ENCODE measurements at places on chromosomes 5 and 9. TPM values are rescaled to one million over a fixed set of nuclear protein-coding genes. Genes with fewer than 3 reads are reported as not detected.

The TAF11L14 gene
- polyA plus RNA-seq, result not detected

The ADGRD2 gene
- polyA plus RNA-seq, result not detected

The CDKN2B gene
- polyA plus RNA-seq, result 0.88 TPM

DNA sequence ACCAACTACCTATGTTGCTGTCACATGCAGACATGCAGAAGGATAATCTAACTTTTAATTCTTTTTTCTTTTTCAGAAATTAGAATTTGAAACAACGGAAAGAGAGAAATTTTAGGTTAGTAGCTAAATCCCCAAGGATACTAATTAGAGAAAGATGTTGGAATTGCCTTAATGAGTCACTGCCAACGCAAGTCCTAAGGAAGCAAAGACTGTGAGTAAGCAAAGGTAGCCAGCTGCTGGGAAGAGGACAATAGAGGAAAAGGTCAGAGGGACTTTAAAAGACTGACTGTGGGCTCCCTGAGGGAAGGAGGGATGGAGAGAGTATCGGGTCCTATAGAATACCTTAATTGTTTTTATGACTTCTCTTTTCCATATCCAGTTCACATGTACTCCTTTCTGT lies 461.9 kb upstream of the PAPPA start:
- DNase-seq, result no peak

GRCh38 chr9:974996-975739 lies 1.3 kb upstream of the DMRT3 start:
- DNase-seq, result no peak

- DNase-seq, result no peak
Observed at GRCh38 chr5:137136991-137137632, 362.0 kb downstream of the SPOCK1 start.

DNA sequence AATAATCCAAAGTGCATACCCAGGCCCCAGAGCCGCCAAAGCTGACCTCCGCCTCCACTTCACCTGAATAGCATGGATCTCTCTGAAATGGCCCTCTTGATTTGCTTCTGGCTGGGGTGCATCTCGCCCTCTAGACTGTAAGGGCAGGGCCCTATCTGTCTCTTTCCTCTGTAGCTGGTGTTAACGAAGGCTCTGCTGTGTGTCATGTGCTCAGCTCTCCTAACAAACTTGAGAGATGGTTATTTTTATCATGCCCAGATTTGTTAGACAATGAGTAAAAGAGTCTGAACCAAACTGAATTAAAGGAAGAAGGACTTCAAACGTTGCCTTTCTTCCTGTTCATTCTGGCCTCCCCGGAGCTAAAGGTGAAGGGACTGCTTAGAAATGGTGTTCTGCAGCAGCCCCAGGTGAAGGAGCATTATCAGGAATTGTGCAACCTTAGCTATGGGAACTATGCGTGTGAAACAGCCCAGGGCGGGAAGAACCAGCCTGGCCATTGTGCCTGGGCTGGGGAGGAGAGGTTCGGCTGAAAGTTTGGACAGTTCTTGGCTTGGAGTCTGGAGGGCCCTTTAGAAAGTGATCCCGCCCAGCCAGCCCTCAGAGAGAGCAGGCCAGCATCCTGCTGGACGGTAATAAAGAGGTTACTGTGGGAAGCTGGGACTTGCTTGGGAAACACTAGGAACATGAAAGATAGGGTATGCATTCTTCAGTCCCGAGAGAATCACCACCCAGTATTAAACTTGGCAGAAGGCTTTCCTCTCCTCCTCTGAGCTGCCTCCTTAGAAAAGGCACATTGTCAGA lies 73.5 kb downstream of the WWC1 start:
- DNase-seq, result no peak

- DNase-seq, result no peak
Observed at GRCh38 chr9:108904161-108904560, 29.8 kb downstream of the ELP1 start.

DNA sequence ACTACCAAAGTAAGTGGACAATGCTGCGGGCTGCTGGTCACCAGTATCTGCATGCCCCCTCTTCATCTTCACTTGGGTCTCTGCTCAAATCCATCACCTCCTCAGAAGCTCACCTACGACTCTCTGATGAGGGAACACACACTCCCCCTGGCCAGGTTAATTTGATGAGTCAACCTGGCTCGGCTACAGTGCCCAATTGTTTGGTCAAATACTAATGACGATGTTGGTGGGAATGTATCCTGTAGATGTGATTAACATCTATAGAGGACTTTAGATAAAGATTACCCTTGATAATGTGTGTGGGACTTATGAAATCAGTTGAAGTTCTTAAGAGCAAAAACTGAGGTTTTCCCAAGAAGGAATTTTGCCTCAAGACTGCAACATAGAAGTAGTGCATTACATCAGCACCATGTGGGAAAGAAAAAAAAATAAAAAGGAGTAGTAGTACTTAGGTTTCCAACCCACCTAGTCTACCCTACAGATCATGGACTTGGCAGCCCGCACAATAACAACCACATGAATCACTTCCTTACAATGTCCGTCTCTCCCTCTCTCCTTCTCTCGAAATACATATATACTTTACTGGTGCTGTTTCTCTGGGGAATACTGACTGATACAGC lies 467.3 kb downstream of the DNAH5 start:
- no peak for DNase-seq

DNA sequence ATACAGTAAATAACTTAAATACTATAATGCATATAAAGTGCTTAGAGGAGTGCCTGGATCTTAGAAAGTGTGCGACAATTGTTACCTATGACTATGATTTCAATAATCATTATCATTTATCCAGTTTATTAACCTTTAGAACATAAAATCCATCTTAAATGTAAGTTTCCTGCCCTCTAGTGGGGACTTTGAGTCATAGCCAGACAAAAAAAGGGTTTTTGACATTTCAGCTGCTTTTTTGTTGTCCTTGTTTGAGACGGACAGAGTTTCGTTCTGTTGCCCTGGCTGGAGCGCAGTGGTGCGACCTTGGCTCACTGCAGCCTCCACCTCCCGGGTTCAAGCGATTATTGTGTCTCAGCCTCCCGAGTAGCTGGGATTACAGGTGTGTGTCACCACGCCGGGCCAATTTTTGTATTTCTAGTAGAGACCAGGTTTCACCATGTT lies 9.7 kb upstream of the C9orf152 start:
- DNase-seq, result no peak

- DNase-seq, result no peak
Observed at GRCh38 chr5:138482638-138483037, 17.4 kb downstream of the EGR1 start.

- DNase-seq, result no peak
Observed at GRCh38 chr5:93599001-93599379, 16.0 kb downstream of the NR2F1 start.

- no peak for DNase-seq
Observed at GRCh38 chr5:130289132-130290088, 385.1 kb downstream of the CHSY3 start.

GRCh38 chr9:88738709-88739108 lies 203.7 kb downstream of the NXNL2 start:
- no peak for DNase-seq

- DNase-seq, result no peak
Observed at GRCh38 chr9:90420768-90421513, 221.7 kb downstream of the DIRAS2 start.

- peak; percentile 31 for DNase-seq
Observed at GRCh38 chr5:159316519-159317383, 13.5 kb downstream of the IL12B start.

GRCh38 chr5:87645224-87645623 lies 232.5 kb upstream of the CCNH start:
- no peak for DNase-seq

DNA sequence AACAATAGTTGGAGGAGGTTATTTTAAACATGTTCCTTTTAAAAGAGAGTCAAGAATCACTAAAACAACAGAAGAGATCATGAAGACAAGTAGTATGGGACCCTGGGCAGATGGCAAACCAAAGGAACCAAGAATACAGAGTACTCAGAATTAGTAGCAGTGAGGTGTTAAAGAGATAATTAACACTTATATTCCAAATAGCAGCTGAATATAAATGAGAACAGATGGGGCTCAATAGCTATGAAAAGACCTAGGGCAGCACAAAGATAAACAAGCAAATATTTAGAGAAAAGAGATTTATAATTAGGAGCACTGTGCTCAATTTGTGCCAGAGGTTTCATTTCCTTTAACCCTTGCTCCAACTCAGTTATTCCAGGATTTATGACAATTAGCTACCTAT lies 159.1 kb downstream of the FAM114A2 start:
- DNase-seq, result no peak

GRCh38 chr9:133476036-133476931 lies 2.6 kb downstream of the SLC2A6 start:
- no peak for DNase-seq

DNA sequence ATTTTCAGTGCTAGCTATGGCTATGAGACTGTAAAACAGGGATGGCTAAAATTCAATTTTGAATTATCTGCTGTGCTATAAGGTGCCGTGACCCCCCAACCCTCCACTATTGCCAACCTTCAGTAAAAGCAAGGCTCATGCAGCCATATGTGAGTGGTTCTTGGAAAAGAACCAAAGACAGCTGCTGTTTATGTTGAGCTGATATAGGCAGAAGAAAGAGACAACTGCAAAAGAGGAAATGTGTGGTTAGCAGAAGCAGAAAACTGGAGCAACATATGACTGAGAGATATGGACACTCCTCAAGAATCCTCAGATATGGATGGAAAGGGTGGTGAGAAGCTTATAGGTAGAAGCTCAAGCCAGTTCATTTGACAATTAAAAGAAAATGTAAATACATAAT lies 200.3 kb downstream of the TLE1 start:
- no peak for DNase-seq

GRCh38 chr9:76441551-76442322 lies 17.2 kb upstream of the GCNT1 start:
- no peak for DNase-seq

DNA sequence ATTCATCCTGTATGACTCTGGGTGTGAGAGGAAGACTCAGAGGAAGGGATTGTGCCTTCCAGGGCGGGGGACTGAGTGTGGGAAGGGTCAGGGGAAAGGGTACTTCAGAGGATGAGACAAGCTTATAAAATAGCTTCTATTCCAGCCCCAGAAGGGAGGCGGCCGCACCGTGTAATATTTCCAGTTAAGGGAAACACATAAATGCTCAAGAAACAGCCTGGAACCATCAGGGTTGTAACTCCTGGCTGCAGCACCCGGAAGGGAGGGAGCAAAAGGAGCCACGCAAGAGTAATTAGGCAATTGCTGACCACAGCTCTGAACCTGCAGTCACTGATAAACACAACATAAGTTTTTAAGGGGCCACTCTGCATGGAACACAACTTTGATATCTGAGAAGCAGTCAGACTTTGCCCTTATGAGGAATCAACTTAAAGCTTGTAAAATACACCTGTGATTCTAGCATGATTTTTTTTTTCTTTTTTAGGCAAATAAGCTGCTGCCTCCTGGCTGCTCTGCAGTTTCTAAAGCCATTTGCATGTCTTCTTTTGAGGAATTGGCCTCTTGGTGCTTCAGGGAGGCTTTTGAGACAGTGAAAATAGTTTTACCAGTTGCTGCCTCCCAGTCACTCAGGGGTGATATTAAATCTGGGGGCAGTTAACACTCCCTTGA lies 382.7 kb downstream of the ENC1 start:
- peak; percentile 55 for DNase-seq

GRCh38 chr9:99075246-99075912 lies 29.5 kb upstream of the TGFBR1 start:
- DNase-seq, result no peak

Data from heart left ventricle (tissue), 16 donors.